Adrenal gland (tissue), 19 donors: ENCODE measurements at places on chromosomes 4 and X. TPM values are rescaled to one million over a fixed set of nuclear protein-coding genes. Genes with fewer than 3 reads are reported as not detected.
A peak's percentile ranks its signal among the peaks of the same experiment; 100 is the strongest.

- DNase-seq = no peak
Observed at GRCh38 chrX:32496671-32497070, 714.7 kb downstream of the DMD start.

DNA sequence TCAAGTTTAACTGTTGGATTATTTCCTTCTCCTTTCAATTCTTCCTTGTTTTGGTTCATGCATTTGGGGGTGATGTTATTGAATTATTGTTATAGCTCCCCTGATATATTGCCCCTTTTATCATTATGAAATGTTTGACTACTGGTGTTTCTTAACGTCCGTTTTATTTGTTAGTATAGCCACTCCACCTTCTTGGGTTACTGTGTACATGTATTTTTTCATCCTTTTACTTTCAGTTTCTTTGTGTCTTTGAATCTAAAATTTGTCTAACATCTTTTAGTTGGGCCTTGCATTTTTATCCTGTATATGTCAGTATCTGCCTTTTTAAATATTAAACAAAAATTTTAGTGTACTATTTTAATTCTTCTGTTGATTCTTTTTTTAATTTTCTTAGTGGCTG, 88.7 kb downstream of the TNIP2 start:
- no peak for DNase-seq

DNA sequence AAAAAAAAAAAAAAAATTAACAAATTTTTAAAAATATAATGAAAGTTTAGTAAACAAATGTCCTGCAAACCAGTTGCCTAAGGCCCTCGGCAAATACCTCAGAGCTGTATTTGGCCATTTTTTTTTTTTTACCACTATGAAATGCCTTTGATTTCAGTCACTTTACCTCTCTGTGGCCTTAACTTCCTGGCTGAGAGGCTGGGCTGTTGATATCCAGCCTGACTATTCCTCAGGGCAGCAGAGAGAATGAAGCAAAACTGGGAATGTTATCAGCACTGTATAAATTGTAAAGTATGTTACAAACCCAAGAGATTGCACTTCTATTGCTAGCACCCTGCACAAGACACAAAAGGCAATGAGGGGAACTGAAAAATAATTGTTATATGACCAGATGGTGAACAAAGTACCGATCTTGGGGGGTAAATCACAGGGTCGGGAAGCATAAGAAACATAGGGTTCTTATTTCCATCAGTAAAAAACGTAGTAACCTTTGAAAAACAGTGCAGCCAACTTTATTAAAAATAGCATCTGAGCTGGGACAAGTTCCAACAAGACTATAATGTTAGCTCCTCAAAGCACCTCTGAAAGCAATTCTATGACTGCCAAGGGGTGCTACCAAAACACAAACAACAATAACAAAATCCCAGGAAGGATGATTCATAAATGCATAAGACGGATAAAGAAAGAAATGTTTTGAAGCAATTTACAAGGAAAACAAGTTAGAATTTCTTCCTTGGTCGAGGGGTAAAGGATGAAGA, 18.1 kb downstream of the USP46 start:
- DNase-seq = no peak

- no peak for DNase-seq
Observed at GRCh38 chr4:153418558-153418957, 47.6 kb upstream of the TMEM131L start.

DNA sequence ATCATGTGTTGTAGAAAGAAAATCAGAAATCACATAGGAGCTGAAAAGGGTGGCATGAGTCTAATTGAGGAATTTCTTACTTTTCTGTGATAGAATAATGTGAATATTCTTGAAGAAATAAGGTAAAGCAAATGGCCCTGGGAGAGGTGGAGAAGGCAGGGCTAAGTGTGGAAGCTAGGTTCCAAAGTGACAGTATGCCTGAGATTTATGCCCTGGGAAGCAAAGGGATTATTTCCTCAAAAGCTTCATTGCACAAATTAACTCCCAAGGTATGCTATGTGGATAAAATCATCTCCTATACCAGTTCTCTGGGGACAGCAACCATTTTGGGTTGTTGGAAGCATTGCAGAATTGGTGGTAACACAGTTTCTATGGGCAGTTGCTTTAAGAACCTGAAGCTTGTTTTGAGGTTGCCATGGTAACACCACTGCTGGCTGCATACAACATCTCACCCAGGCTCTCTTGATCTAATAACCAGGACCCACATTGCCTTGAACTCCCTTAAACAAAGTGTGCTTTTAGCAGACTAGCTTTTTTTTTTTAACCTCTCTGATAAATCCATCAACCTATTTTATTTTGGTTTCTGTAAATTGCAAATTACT, 21.0 kb downstream of the MAOA start:
- DNase-seq = no peak

DNA sequence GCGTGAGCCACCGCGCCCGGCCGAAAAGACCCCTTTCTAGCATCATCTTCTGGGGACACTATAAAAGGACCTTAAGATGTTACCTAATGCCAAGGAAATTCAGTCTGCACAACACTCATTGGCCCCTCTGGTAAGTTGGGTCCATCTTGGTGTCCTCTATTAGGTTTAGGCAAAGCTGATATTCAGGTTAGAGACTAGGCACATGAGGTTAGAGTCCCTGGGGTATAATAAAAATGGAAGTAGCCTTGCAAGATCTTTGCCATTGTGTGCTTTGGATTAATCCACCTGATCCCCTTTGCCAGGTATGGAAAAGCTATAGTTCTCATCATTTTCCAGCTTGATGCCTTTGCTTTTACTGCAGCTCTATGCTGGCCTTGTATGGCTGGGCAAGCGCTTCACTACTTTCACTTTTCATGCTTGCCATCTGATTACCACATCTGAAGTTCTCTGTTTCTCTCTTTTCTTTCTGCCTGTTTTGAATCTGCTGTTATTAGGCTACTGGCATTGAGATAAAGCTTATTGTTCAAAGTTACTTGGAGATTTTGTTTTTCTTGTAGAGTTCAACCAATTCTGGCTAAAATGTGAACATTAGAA, 5.4 kb upstream of the ADH4 start:
- DNase-seq = no peak

- no peak for DNase-seq
Observed at GRCh38 chr4:8409264-8410065, 31.1 kb downstream of the ACOX3 start.

DNA sequence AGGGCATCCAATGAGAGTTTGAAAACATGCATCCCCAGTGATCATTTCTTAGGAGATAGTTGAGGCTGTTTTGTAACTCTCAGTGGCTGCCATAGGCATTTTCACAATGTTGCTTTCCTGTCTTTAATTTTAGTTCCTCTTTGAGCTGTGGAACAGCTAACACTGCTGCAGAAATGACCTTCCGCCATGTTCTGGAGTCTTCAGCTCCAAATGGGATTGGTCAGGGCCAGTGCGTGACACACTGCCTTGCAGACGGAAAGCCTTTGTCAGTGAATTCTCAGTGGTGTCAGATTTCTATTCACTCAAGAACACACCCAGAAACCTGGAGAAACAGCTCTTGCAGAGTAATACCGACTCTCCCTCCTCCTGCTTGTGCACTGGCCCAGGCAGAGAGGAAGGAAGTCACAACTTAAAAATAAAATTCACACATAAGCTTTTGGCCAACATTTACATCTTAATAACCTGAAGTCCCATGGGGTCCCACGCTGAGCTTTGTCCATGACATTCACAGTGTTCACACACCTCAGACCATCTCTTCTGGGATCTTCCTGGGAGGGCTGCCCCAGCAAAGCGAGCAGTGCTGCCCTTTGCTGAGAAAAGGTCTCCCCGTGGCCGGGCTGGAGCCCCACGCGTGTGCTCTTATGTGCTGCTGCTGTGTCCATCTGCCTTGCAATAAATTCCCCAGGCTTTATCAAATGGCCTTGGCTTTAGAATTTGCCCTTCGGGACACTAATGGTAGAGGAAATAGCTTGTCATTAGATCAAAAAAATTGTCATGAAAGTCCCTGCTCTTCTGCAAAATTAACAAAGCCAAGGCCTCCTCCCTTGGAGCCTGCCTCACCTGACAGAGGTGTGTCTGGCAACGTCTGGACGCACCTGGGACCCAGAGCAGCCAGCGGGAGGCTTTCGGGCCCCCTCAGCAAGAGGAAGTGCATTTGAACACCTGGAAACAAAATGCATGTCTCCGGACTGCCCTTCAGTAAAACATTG, 126.8 kb downstream of the IRF2 start:
- DNase-seq = peak; percentile 92

DNA sequence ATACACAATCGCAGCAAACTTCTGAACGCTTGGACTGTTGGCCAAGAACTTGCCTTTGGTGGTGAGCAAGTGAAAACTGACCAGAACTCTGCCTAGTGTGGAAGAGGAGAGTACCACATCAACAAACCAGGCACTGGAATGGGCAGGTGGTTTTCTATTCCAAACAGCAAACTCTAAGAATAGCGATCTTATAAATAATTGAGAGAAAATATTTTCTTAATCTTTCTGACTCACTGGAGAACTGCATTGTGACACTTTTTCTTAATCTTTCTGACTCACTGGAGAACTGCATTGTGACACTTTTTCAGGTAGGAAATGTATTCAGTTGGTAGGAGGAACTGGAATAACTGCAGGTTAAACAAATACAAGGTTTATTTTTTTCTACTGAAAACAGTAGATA, 57.0 kb upstream of the SORBS2 start:
- DNase-seq = no peak

- no peak for DNase-seq
Observed at GRCh38 chr4:137961051-137961438, 281.1 kb downstream of the SLC7A11 start.

DNA sequence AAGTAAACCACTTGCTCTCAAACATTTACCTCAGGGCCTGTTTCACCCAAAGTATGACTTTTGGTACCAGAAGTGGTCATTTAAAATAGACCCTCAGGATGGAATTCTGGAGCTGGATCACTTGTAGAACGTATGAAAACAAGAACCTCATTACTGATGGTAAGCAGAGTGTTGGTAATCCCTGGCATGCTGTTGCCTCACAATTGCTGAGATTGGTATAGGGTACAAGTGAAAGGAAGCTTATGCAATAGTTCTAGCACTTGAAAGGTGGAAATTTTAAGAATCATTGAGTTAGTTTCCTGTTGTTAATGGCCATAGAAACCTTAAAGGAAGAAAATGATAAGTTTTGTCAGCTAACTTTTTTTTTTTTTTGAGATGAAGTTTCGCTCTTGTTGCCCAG, 22.3 kb upstream of the THOC2 start:
- DNase-seq = no peak

- DNase-seq = no peak
Observed at GRCh38 chr4:185054272-185054671, 36.0 kb downstream of the HELT start.

DNA sequence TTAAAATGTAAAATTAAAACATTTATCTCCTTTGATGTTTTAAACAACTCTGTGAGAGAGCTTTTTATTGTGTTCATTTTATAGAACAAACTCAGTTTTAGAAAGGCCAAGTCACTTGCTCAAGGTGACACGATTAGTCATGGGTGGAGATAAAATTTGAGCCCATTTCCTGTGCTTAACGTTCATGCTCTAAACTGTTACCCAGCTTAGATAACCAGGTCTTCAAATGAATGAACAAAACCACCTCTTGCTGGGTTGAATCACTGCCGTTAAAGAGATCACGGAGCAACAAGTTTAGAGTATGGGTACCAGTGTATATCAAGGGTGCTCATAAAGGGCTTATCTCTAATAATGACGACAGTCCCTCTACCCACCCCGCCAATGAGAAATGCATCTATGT, 10.2 kb upstream of the CASK start:
- DNase-seq = no peak

DNA sequence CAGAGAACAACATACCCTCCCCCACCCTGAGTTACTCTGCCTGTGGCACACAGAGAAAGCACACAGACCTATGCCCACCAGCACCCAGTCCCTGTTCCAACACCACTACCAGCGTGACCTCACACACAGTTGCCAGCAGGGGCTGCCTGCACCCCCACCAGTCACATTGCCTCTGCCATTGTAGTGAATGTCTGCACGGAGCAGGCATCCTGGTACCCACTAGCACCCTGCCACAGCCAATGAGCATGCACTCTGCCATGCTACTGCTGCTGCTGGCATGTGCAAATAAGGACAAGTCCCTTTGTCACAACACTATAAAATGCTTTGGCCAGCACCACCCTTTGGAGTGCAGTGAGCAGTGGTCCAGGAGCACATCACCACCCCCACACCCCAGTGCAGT, 47.1 kb downstream of the DACH2 start:
- no peak for DNase-seq

DNA sequence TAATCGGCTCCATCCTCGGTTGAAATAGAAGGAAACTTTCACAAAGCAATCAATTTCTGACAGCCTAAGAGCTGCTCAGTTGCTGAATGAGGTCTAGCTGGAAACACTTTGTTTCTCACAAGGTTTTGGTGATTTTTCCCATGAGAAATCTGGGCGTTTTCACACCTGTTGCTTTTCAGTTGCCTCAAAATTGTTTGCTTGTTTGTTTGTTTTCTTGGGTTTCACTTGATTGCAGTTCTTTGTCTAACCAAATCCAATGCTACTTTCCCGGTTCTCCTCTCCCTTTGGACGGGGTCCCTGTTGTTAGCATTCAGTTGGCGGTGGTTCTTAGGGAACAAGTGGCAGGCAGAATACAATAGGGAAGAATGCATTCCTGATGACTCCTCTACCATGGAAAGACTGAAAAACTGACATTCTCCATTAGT, 135.5 kb downstream of the PALLD start:
- no peak for DNase-seq

- DNase-seq = no peak
Observed at GRCh38 chr4:17153572-17153971, 255.1 kb upstream of the LDB2 start.

GRCh38 chrX:131802836-131803626, 220.1 kb upstream of the STK26 start:
- peak; percentile 74 for DNase-seq

DNA sequence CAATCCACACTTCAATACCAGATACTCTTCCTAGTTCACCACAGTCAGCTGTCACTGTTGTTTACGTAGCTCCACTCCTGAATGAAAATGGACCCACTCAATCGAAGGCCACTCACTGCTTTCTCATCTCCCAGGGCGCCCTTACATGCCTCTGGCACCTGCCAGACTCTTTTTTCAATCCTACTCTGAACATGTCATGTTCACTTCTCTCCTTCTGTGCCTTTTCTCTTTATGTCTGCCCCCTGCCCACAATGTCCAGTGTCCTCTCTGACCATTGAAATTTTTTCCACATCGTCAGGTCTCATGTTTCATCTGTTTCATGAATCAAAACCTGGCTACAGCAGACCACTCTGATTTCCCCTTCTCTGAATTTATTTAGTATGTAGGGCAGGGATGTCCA, 1.3 kb upstream of the MGAT4D start:
- no peak for DNase-seq

The EGF gene
- 0.23 TPM for total RNA-seq

The RXFP1 gene
- 3.2 TPM for total RNA-seq

The CLDN34 gene
- not detected for total RNA-seq

The FAM236C gene
- total RNA-seq = not detected

The TEX13D gene
- not detected for total RNA-seq

The SMIM31 gene
- total RNA-seq = not detected

The SORCS2 gene
- 1.4 TPM for total RNA-seq

The SMPX gene
- total RNA-seq = not detected

The UGT2B17 gene
- total RNA-seq = not detected

The CXXC4 gene
- 0.12 TPM for total RNA-seq

The AKAP14 gene
- total RNA-seq = not detected

The SPANXA1 gene
- not detected for total RNA-seq
